ENCODE measurements at places on chromosomes 1 and 21.
A peak's percentile ranks its signal among the peaks of the same experiment; 100 is the strongest.

DNA sequence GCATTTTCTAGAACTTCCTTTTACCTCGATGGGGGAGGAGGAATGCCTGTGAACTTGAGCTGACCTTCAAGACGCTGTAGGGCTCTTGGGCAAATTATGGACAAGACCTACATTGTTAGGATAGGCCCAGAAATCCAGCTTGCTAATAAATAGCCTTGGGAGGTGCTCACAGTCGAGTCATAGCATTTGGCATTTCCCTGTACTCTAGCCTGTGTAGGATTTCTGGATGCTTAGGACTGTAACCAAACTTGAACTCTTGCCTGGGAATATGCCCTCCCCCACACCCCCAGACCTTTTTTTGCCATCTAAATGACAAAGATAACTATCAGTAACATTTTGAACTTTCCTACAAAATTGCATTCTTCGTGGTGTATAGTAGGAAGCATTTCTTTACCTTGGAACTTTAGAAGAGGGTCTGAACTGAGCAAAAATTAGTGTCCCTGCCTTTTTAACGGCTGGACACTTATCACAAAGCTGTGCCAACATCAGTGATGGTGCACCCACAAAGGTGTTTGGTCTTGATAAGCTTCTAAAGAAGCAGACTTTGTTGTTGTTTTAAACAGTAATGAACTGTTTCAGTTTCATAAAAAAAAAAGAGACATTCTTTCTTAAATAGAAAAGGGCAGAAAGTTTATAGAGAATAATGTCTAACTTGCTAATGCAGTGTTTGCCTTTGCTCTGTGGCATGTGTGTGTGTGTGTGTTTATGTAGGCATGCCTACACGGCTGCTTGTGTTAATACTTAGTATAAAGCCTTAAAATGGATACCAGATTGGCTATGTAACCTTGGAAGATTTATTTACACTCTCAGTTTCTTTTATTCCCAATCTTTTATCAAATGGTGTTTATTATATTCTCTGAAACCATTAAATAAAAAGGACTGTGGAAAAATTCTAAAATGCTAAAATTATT is 88.2 kb downstream of the NFIA start:
- peak; percentile 29 for DNase-seq

DNA sequence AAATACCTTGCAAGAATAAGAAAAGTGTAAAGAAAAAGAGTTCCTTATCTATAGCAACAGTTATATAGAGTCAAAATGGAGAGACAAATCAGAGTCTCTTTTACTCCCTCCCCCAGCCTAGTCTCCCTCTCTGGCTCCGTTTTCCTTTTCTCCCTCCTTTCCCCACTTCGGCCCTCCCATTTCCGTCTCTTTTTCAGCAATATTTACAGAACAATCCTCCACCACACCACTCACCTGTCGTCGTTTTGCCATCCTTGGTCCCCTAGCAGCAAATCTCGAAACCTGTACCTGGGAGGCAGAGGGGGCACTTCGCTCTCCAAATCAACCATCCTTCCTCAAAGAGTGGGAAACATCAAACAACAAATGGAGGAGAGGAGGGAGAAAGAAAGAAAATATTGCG is 259 bp downstream of the KCNT2 start:
- DNase-seq, result peak; percentile 2

- no peak for DNase-seq
These were observed 430.9 kb downstream of the LMO4 start for GRCh38 chr1:87759421-87760087.

DNA sequence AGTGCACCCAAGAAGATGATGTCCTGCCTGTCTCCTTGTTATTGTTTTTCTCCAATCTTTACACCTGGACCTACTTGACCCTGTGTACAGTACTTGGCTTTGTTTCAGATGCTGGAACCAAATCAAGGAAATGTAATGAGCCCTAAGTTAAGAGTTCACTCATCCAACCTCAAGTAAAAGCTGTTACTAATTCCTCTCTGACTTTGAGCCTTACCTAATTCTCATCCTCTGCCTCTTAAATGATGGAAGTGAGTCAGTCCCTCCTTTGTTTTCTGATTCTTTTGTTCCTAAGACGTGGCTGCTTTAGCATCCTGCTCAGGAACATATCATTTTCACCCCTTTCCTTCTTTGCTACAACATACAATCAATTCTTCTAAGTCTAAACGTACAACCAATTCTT is 15.3 kb upstream of the PLA2G4A start:
- DNase-seq, result no peak

GRCh38 chr1:66044912-66045311 is 252.2 kb downstream of the PDE4B start:
- no peak for DNase-seq

DNA sequence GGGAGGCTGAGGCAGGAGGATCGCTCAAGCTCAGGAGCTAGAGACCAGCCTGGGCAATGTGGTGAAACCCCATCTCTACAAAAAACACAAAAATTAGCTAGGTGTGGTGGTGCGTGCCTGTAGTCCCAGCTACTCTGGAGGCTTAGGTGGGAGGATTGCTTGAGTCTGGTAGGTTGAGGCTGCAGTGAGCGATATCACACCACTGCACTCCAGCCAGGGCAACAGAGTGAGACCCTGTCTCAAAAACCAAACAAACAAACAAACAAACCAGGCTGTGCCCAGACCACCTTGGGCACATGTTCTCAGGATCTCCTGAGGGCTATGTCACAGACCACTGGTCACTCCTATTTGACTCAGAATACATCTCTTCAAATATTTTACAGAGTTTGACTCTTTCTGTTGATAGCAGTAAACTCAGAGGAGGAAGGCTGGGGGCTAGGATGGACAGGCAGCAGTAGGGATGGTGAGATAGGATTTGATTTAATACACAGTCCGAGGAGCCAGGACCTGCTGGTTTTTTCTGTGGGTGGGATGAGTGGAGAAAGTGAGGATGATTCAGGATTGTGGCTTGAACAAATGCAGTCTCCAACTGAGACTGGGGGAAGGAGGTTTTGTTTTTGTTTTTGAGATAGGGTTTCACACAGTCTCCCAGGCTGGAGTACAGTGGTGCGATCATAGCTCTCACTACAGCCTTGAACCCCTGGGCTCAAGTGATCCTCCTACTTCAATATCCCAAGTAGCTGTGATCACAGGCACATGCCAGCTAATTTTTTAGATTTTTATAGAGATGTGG is 46.5 kb downstream of the OLFML3 start:
- peak; percentile 89 for DNase-seq

- no peak for DNase-seq
These were observed 12.0 kb upstream of the PCBP3 start for GRCh38 chr21:45631540-45631939.

DNA sequence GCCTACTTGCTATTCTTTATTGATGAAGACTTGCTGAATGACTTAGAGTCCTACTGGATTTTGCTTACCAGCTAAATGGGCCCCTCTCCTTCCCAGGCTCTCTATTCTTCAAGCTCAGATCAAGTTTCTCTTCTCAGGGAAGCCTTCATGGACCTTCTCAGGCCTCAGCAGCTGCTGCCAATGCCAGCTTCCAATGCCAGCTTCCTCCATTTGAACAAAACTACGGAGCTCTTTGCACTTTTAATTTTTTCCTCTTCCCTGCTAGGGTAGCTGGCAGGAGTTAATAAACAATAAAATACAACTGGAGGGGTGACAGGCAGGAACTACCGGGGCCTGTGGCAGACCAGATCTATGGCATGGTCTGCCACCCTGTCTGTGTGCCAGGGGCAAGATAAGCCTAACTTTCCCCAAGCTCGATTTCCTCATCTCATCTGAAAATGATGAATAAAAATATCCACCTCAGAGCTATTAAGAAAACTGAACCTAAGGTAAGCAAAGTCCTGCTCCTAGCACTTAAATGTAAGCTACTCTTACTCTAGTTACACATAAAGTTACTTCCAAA is 995 bp upstream of the IPO13 start:
- no peak for DNase-seq

GRCh38 chr1:7356079-7356478 is 415.0 kb upstream of the VAMP3 start:
- DNase-seq, result no peak

GRCh38 chr1:232983375-232983774 is 33.0 kb downstream of the NTPCR start:
- no peak for DNase-seq

DNA sequence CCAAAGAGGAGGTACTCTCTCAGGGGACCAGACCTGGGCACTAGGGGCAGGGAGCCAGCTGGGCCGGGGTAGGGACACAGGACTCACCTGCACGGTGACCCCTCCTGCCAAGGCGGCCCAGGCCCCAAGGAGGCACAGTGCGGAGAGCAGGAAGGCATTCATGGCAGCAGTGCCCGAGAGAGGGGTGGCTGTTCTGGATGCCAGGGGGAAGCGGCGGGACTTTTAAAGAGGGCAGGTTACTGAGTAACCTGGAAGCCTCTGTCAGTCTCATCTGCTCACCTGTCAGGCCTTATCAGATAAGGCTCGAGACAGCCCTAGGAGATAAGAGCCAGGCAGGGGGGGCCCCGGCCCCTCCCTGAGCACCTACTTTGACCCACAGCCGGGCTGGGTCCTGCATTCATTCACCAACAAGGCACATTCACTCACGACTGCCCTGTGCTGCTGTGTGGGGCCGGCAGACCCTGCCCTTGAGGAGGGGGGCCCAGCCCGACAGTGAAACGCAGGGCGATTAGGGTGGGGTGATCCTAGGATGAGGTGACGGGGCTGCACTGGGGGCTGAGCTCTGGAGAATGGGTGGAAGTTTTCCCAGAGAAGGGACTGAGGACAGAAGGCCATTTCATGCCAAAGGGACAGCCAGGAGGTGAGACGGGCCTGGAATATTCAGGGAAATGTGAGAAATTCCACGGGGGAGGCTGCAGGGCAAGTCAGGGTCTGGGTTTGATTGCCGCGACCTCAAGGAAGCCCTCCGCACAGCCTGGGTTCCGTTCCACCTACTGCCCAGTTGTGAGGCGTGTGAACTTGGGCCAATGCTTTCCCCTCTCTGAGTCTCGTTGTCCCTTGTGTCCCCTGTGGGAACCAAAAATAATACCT is at the start of gene GUCA2A:
Gene GUCA2A, minus strand, starts transcription at position 195 of the 870 bp plus-strand sequence. Its CDS starts 33 bp downstream, at position 162.
- no peak for DNase-seq

- DNase-seq, result no peak
These were observed 21.4 kb downstream of the PEA15 start for GRCh38 chr1:160226623-160227022.

- no peak for DNase-seq
These were observed 160.8 kb upstream of the SGIP1 start for GRCh38 chr1:66373157-66373591.

- DNase-seq, result peak; percentile 73
These were observed at the start of gene TMEM240 for GRCh38 chr1:1540090-1540817. TMEM240 (minus strand) TSS chr1:1540624; CDS start chr1:1540346, 278 bp downstream.

DNA sequence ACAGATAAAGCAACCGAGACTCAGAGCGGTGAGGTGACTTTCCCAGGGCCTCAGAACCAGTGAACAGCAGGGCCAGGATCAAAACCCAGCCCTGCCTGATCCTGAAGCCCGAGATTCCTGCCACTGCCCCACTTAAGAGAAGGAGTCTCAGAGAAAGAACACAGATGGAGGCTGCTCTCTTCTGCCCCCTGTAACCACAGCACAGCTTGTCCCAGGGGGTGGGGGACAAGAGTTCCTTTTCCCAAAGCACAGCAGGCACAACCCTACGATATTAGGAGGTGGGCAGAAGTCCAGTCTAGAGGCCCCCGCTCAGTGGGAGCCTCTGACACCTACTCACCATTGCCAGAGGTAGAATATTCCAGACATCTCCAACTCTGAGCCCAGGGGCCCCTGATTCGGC is 24.0 kb upstream of the VWA5B1 start:
- DNase-seq, result no peak

DNA sequence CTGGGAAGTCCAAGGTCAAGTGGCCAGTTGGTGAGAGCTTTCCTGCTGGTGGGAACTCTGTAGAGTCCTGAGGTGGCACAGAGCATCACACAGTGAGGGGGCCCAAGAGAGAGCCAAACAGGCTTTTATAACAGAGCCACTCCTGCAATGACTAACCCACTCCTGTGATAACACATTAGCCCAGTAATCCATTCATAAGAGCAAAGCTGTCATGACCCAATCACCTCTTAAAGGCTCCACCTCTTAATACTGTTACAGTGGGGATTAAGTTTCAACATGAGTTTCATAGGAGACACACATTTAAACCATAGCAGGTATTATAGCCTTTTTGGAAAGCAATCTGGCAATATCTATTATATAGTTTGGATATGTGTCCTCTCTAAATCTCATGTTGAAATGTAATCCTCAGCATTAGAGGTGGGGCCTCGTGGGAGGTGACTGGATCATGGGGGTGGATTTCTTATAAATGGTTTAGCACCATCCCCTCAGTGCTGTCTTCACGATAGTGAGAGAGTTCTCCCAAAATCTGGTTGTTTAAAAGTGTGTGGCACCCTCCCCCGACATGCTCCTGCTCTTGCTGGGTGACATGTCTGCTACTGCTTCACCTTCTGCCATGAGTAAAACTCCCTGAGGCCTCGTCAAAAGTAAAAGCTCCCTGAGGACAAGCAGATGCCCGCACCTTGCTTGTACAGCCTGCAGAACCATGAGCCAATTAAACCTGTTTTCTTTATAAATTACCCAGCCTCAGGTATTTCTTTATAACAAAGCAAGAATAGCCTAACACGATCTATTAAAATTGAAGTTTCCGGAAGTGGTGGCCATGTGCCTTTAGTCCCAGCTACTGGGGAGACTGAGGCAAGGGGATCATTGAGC is 64.5 kb downstream of the CD58 start:
- DNase-seq, result peak; percentile 64

DNA sequence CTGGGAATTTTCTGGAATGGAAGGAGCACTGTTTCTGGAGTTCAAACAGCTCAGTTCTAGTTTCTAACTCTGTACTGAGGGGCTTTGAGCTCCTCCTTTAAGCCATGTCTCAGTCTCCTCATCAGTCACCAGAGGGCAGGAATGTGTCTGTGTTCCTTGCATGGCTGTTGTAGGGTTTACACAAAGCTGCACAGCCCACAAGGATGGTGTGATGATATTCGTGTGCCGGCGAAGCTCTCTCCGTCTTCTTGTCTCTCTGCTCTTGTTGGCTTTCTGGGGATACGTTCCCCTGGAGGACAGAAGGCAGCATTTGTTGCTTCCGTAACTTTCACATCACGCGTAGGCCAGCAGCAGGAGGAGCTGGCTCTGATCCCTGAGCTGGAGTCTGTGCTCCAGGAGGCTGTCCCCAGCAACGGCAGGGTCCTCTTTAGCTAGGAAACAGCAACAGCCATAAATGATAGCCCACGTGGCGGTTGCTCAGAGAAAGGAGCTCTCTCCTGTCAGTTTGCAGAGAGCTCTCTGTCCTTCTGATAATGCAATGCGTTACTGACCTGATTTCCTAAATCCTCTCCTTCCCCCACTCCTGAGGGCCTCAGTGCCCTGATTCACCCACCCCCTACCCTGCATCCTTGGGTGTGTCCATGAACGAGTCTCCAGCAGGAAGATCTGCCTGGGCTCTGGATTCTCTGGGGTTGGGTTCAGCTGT is 189.2 kb upstream of the VAMP3 start:
- DNase-seq, result no peak

DNA sequence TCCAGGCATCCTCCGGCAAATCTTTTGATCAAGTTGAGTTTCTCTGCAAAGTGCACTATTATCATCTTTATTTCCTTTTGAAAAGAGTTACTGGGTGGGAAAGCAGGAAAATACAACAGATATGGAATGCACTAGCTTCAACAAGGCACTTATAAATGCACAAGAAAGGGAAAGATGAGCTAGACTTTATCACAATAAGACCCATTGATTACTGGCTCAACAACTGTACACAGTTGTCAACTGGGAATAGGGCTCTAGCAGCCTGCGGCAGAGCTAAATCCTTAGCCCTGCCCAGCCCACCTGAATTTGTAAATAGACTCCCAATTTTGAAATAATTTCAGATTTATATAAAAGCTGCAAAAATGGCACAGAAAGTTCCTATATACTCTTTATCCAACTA is 111.4 kb downstream of the CSMD2 start:
- no peak for DNase-seq

GRCh38 chr1:225413708-225414375 is 14.0 kb downstream of the LBR start:
- no peak for DNase-seq

Measured in amniotic epithelial cell (primary cell).